ENCODE measurements at places on chromosomes 11 and 22.

- DNase-seq = no peak
These were observed 293.1 kb downstream of the KIRREL3 start for GRCh38 chr11:126707498-126707897.

DNA sequence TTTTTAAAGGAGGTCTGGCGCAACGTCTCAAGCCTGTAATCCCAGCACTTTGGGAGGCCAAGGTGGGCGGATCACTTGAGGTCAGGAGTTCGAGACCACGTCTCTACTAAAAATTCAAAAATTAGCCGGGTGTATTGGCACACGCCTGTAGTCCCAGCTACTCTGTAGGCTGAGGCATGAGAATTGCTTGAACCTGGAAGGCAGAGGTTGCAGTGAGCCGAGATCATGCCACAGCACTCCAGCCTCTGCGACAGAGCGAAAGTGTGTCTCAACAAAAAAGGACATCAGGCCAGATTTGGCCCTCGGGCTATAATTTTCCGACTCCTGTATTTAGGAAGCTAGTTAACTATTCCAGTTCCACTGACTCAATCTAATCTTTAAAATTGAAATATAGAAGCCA lies 78.7 kb upstream of the SLC25A18 start:
- DNase-seq = no peak

GRCh38 chr11:118923721-118924587 lies 1.8 kb downstream of the BCL9L start:
- no peak for DNase-seq

DNA sequence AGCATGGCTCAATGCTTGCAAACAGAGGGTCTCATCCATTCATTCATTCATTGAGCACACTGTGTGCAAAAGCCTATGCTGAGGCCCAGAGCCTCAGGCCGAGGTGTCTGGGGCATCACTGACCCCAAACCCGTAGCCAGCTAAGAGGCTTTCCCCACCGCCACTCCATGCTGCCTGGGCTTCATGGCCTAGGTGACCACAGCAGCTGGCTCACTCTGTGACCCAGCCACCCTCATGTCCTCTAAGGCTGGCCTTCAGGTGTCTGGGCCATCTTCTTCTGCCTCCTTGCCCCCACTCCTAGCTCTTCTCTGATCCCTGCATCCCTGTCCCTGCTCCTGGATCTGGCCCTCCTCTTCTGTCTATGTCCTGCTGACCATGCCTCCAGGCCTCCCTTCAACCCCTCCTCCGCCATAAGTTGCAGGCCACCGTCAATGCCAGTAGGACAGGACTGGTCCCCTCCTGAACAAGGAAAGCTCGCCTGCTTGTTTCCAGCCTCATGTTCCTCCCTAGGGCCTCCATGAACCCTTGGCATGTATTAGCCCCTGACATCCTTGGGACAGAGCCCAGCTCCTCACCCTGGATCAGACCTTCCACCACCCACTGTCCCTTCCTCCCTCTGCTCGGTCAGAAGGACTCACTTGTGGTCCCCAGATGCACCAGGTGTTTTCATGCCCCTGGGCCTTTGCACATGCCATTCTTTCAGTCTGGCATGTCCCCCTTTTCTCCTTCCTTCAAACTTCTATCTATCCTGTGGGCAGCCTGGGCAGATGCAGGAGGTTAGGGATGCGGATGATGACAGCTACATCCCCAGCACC lies 92.8 kb downstream of the MYEOV start:
- DNase-seq = no peak

DNA sequence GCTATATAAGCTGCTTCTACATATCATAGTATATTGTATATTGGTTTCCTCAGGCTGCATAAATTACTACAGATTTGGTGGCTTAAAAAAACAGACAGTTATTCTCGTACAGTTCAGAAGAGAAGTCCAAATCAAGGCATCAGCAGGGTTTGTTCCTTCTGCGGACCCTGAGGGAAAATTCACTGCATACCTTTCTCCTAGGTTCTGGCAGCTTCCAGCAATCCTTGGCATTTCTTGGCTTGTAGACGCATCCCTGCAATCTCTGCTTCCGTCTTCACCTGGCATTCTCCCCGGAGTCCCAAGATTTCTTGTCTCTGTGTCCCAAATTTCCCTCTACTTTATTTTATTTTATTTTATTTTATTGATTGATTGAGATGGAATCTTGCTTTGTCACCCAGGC lies 142.8 kb downstream of the COMMD9 start:
- DNase-seq = no peak

DNA sequence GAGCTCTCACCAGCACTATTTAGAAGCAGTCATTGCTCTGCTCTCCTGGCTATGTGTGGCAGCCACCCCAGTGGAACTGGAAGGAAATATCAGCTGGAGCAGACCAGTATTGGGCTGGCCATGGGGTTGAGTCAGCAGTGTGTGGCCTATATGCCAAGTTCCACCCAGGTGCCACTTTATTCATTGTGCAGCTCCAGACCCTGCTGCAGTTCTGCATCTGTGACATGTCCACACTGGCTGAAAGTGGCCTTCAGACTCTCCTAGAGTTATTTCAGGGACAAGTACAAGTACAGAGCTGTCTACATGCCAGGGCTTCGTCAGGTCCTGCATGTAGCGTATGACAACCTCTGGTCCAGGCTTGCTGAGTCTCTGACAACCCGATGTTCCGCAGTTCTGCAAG lies 55.2 kb downstream of the CABIN1 start:
- DNase-seq = no peak

DNA sequence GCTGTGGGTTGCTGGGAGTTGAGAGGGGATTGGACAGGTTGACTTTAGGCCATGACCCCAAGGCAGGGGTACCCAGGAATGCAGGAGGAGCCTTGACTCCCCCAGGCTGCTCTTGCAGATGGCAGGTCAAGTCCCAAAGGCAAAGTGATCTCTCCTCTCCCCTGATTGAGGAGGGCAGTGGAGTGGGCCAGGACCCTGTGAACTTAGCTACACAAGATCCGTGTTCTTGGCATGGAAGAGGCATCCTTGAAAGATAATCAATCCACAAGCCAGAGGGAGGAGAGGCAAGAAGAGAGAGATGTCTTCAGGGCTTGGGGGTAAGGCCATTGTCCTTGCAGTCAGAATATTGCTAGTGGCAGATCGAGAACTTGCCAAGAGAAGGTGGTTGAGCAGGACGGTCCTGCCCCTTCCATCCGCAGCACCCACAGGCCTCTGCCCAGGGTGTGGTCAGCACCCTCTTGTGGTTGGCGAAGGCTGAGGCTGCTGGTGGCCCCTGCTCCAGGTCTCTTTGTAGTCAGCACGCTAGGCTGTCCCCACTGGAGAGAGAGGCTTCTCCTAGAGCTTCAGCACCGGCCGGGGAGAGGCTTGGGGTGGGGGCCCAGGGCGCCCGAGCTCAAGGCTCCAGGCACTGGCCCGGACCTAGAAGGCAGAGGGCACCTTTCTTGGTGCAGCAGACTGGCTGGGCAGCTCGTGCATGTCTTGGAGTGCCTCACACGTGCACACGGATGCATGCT lies 45.4 kb downstream of the KCNC1 start:
- no peak for DNase-seq

All from BE2C (cell line).